ENCODE measurements at places on chromosomes 5 and 9.

GRCh38 chr5:90307782-90308181 is 101.8 kb downstream of the CETN3 start:
- no peak for DNase-seq

DNA sequence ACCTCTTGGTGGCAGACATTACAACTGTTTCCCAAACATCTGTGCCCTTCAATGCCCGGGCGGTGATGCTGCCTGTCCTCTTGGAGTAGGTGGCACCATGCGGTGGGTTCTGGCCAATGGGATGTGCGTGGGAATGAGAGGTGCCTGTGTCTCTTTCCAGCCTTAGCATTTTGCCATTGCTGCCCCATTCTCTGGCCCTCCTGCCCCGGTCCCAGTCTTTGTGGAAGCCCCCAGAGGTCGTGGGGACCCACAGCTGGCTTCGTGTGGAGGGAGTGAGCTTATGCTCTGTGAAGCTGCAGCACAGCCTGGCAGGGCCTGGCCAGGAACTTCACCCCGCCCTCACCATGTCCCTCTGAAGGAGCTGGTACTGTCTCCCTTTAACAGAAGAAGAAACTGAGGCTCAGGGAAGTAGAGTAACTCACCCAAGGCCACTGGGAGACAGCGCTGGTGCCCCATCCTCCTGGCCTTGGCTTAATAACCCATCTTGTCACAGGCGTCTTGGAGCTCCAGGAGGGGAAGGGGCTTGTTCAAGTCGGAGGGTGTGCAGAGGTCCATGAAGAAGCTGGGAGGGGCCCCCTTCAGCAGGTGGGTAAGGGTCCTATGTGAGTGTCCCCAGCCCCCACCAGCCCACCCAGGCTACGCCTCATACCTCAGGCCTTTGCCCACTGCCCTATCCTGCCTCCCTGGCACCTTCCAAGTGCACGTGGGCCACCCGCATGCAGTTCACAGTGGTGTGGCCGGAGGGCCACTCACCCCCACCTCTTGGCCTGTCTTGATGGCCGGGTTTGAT is 173.6 kb downstream of the GAPVD1 start:
- no peak for DNase-seq

GRCh38 chr5:89374144-89374784 is 491.3 kb upstream of the MEF2C start:
- no peak for DNase-seq

DNA sequence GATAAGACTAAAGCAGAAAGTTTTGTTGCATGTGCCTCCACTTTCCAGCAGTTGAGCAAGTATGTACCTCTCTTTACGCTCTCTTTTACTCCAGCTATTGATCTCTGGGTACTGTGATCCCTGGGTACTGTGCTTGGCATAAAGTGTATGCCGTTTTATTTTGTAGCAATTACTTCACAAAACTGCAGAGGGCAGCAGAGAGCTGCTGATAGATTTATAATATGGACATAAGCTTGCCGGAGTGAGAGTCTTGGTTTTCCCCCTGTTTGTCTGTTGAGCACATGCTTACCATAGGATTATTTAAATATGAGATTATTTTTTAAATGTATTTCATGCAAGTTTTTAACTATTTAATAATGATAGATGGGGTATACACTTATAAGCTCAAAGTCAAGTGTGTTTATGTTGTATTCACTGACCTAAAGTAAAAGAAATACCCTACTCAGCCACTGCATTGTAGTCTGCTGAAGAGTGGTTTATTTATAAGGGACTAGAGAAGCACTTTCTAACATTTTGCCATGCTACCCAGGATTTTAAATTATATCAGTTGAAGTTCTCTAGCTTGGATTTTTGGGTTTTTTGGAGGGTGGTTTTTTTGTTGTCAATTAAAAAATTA is 13.0 kb downstream of the TTC1 start:
- peak; percentile 27 for DNase-seq

- no peak for DNase-seq
Observed at GRCh38 chr5:56422076-56422762, 189.1 kb upstream of the ANKRD55 start.

DNA sequence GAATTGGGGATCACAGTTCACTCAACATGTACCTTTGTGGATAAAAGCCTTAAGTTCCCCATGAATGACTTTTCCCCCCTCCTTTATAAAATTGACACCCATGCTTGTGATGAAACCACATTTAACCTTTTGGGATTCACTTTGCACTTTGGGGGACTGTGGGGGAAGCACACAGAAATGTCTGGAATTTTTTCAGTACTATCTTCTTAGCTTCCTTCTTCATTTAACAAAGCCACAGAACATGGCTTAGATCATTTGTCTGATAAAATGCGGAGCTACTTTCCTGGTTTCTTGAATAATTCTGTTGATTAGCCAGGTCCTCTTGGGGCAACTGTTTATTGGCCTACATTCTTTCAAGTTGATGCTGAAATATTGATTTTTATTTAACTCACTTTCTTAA is 29.9 kb downstream of the TNFSF15 start:
- DNase-seq: no peak

GRCh38 chr5:146753641-146754040 is 124.9 kb downstream of the PPP2R2B start:
- no peak for DNase-seq

GRCh38 chr5:122022966-122023365 is 55.1 kb downstream of the LOX start:
- no peak for DNase-seq

DNA sequence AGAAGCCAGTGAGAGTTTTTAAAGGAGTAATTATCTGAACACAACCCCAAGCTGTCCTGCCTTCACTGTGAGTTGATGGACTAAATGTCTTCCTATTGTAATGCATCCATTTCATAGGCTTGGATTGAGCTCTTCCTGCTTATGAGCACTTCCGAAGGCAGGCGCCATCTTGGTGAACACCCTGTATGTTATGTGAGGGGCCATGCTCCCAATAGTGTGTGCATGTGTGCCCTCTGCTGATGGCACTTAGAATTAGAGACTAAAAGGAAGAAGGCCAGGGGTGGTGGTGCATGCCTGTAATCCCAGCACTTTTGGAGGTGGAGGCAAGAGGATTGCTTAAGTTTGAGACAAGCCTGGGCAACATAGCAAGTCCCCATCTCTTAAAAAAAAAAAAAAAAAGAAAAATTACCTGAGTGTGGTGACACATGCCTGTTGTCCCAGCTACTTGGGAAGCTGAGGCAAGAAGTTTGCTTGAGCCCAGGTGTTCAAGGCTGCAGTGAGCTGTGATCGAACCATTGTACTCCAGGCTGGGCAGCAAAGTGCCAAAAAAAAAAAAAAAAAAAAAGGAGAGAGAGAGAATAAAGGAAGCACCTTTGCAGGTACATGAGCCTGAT is 65.0 kb downstream of the C9orf152 start:
- DNase-seq: no peak

DNA sequence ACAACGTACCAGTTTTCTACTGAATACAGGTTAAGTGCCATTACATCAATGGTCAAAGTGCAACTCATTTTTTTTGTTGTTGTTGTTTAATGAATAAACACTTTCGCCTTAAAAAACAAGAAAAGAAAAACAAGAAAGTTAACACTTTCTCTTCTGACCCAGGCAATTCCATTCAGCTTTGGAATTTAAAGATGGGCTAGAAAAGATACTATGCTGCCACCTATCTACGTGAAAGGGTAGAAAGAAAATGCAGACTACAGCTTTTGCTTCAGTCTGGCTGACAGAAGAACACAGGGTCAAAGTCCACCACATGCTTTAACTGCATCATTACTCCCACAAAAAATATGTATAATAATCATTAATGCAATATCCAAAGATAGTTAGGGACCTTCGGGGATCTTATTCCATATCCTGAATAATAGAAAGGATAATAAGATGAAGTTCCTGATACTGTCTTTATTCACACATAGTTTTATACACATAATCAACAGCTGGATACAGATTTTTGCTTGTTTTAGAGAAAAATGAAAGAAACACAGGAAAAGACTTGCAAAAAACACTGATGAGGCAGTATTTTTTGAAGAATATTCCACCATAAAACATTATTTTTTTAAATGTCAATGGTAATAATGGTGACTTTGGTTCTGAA is 40.4 kb downstream of the ZDHHC21 start:
- no peak for DNase-seq

DNA sequence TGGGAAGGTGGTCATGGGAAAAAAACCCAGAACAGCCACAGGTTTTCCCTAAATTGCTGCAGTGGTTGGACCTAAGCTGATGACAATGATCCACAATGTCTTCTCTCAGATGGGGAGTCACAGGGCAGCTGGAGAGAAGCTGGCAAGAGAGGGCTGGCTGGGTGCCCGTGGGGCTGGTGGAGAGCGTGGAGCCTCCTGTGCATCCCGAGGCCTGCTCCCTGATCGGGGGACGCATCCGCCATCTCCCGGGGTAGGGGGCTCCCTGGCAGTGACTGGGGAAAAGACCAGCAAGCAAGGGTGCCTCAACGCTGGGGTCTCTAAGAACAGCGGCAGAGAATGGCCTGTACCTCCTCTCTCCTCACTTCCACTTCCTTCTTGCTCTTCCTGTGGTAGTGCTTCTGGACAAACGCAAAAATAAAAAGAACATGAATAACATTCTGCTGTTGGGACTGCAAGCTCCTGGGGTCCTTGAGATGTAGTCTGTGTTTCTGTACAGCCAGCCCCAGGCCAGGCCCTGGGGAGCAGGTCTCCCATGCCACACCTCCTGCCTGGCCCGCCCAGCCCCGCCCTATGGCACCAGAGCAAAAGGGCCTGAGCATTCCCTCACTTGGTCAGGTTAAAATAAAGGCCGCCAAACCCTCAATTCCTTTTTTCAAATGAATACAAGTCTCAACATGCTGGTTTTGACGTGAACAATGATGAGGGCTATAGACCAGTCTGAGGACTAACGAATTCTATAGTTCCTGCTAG is 7.0 kb upstream of the MRNIP start:
- DNase-seq: no peak

DNA sequence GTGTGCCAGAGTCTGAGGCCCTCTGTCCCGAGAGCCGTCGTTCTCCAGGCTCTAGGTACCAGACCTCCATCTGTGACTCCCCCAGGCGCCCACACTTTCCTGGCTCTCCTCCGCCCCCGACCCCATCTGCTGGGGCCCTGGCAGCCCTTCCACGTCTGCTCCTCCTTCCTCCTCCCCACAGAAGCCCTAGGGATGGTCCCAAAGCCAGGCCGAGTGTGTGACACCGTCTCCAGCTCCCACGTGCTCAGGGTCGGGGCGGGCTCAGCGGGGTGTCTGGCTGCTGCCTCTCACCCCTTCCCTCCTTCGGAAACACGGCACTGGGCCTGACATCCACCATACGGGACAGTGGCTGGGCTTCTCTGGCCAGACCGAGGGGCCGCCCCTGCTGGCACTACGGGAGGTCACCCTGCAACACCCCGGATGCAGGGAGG is 20.5 kb upstream of the SLC6A19 start:
- peak; percentile 6 for DNase-seq

DNA sequence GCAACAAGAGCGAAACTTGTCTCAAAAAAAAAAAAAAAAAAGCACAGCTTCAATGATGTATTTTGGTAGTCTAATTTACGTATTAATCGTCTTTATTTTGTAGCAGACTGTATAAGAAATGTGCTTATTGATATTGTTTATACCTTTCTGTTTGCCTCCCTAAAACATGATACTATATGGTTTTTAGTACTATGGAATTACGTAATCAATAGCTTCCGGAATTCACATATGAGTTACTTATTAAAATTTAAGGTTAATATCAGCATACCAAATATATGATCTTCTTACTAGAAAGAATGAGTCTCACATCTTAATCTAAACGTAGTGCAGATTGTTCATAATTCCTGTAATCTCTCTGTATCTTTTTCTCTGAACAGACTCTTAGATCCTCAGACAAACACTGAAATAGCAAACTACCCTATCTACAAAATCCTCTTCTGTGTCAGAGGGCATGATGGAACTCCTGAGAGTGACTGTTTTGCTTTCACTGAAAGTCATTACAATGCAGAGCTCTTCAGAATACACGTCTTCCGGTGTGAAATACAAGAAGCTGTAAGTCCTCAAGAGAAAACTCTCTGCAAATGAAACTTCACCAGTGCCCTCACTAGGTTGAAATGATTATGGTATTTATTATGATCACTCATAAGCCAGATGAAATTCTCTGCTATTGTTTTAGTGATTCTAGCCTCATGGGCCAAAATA is 44.4 kb upstream of the GPR21 start:
- no peak for DNase-seq

GRCh38 chr5:173327948-173328843 is at the start of gene STC2:
TSS of gene STC2 (minus strand) at chr5:173328414. CDS start at chr5:173328193, 221 bp downstream.
- no peak for DNase-seq

GRCh38 chr5:124087752-124088151 is 575.8 kb downstream of the CSNK1G3 start:
- DNase-seq: no peak

DNA sequence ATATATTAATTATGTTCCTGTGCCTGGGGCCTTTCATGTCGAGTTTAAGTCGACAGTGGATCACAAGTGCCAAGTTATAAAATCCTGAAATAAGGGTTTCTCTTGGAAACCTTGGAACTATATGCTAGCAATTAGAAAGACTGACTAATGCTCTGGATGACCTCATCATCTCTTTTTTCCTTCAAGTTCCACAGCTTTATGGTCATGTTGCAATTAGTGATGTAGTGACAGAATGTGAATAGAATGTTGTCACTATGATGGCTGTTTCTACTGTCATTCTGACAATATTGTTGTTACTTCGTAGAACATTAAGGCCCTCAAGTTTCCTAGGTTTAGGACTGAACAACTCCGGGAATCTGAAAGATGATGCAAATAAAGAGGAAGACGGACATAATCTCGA is 368.0 kb upstream of the SEMA6A start:
- no peak for DNase-seq

DNA sequence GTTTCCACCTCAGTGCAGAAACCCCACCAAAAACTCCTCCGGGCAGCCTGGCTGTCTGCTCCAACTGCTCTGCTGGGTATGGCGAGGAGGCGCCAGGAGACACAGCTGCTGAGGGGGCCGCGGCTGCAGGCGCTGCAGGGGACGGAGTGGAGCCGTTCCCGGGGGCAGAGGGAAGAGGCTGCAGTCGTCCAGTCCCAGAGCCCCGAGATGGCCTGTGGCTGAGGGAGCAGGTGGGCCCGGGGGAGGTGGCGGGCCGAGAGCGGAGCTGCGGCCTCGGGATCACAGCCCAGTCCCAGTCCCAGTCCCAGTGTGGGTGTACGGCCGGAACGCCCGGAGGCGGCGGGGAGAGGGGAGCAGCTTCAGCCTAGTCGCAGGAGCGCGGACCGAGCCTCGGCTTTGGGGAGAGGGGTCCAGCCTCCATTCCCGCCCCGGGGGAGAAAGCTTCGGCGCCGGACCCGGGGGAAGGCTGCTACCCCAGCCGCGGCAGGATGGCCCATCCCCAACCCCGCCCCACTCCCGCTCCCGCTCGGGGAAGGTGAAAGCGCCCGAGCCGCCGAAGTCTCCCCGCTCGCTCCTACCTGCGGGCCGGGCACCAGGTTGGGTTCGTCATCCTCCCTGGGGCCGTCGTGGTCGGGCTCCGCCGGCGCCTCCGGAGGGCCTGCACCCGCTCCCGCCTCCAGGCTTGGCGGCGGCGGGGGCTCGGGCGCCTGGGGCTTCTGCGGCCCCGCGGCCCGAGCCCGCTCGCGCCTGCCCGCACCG is 513 bp downstream of the FAM193B start:
- DNase-seq: peak; percentile 28

DNA sequence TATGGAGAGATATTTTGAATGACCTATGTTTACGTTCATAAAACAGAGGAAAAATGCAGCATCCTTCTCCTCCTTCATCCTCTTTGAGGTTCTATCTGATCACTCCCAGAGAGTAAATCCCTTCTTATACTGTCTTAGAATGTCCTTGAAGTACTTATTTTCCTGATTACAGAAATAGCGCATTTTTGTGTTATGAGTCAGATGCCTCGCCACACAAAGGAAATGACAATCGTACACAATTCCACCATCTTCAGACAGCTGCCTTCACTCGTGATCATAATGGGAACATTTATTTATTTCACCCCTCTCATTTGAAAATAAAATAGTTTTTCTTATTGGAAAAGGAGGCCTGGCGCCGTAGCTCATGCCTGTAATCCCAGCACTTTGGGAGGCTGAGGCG is 2.4 kb upstream of the GLT6D1 start:
- no peak for DNase-seq
